ENCODE measurements at places on chromosomes 5 and 9. TPM values are rescaled to one million over a fixed set of nuclear protein-coding genes. Genes with fewer than 3 reads are reported as not detected.

SPATA31E1 gene
- total RNA-seq: not detected

SLC46A2 gene
- not detected for total RNA-seq

HTR1A gene
- total RNA-seq: not detected

CYLC2 gene
- not detected for total RNA-seq

STKLD1 gene
- 0.85 TPM for total RNA-seq

ROPN1L gene
- total RNA-seq: 0.38 TPM

ANKRD18A gene
- total RNA-seq: not detected

BAAT gene
- not detected for total RNA-seq

LHX3 gene
- total RNA-seq: not detected

PCA3 gene
- total RNA-seq: not detected

FAM81B gene
- not detected for total RNA-seq

EFNA5 gene
- total RNA-seq: not detected

MAP3K1 gene
- 4.7 TPM for total RNA-seq

ST8SIA4 gene
- not detected for total RNA-seq

AQP3 gene
- total RNA-seq: 0.25 TPM

FBP1 gene
- total RNA-seq: not detected

DOK3 gene
- 1.2 TPM for total RNA-seq

BTNL8 gene
- not detected for total RNA-seq

SLIT3 gene
- total RNA-seq: 4.4 TPM

TIMD4 gene
- not detected for total RNA-seq

MUSK gene
- not detected for total RNA-seq

ITK gene
- total RNA-seq: not detected

SLC34A1 gene
- total RNA-seq: not detected

AHRR gene
- total RNA-seq: 49.8 TPM

TSLP gene
- total RNA-seq: not detected

SLC45A2 gene
- not detected for total RNA-seq

F2RL2 gene
- 87.2 TPM for total RNA-seq

COX7C gene
- 356 TPM for total RNA-seq

AFAP1L1 gene
- total RNA-seq: 3.2 TPM

FOXD4L3 gene
- total RNA-seq: not detected

WNK2 gene
- not detected for total RNA-seq

ARSI gene
- total RNA-seq: 4.7 TPM

FRMD3 gene
- total RNA-seq: 4.8 TPM

TNC gene
- total RNA-seq: 73.5 TPM

OMD gene
- not detected for total RNA-seq

PPP1R26 gene
- total RNA-seq: 14.5 TPM

All from HFFc6 (cell line).